ENCODE measurements at places on chromosomes 7 and 10.

DNA sequence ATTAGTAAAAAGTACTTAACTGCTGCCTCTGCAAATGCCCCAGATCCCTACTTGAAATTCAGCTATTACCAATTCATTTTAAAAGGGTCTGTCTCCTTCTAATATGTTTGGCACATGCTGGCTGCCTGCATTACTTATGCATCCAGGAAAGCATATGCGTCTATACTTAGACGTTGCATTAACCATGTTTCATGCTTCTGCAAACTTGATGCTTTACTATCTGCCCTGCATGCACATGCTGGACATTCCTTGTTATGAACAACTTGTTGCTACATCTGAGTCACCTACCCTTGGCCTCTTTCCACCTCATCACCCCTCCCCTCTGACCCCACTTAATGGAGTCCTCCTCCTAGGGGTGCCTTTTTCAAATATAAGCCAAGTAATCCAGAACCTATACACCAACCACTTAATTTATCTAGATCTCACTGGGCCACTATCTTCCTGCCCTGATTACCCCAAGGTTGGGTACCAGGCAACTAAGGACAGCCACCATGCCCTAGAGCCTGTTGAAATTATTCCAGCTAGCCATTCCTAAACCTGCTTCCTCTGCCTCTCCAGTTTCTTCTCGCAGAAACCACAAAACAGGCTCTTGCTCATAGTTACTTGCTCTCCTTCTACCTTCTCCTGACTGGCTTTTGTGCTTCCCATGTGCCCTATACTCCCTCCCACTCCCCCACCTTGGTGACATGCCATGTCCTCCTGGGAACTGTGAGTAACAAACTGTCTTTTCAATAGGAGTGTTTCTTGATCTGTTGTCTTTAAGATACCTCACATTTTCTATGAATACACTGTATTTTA, 1187.9 kb downstream of the REEP3 start:
- H3K4me1 ChIP-seq, result no peaks in the 10 kb centered on the region
- no peak overlapping the region for H3K4me3 ChIP-seq
- H3K36me3 ChIP-seq, result no peaks in the 10 kb centered on the region
- no peaks in the 10 kb centered on the region for H3K27me3 ChIP-seq
- DNase-seq, result no peak

- H3K27ac ChIP-seq, result no peak overlapping the region
- peak overlapping the region; percentile 73 for H3K4me3 ChIP-seq
- DNase-seq, result no peak
- peaks cover 5% of the 10 kb centered on the region for H3K36me3 ChIP-seq
Observed at GRCh38 chr7:23469150-23469960, 936 bp downstream of the IGF2BP3 start.

- peaks cover 36% of the 10 kb centered on the region for H3K36me3 ChIP-seq
- peak overlapping the region; percentile 23 for H3K27ac ChIP-seq
- H3K4me3 ChIP-seq, result no peak overlapping the region
- H3K4me1 ChIP-seq, result peaks cover 25% of the 10 kb centered on the region
Observed at GRCh38 chr10:103373544-103373943, 5.8 kb downstream of the TAF5 start.

- H3K36me3 ChIP-seq, result peaks cover 53% of the 10 kb centered on the region
- H3K27me3 ChIP-seq, result no peaks in the 10 kb centered on the region
- no peaks in the 10 kb centered on the region for H3K4me1 ChIP-seq
- H3K27ac ChIP-seq, result no peak overlapping the region
Observed at GRCh38 chr10:3150961-3151360, 21.6 kb downstream of the PITRM1 start.

- H3K4me1 ChIP-seq, result no peaks in the 10 kb centered on the region
- no peak for DNase-seq
- H3K27me3 ChIP-seq, result peaks cover 14% of the 10 kb centered on the region
- H3K4me3 ChIP-seq, result no peak overlapping the region
- no peaks in the 10 kb centered on the region for H3K36me3 ChIP-seq
- no peak overlapping the region for H3K27ac ChIP-seq
Observed at GRCh38 chr10:27663621-27664020, 82.0 kb downstream of the MKX start.

DNA sequence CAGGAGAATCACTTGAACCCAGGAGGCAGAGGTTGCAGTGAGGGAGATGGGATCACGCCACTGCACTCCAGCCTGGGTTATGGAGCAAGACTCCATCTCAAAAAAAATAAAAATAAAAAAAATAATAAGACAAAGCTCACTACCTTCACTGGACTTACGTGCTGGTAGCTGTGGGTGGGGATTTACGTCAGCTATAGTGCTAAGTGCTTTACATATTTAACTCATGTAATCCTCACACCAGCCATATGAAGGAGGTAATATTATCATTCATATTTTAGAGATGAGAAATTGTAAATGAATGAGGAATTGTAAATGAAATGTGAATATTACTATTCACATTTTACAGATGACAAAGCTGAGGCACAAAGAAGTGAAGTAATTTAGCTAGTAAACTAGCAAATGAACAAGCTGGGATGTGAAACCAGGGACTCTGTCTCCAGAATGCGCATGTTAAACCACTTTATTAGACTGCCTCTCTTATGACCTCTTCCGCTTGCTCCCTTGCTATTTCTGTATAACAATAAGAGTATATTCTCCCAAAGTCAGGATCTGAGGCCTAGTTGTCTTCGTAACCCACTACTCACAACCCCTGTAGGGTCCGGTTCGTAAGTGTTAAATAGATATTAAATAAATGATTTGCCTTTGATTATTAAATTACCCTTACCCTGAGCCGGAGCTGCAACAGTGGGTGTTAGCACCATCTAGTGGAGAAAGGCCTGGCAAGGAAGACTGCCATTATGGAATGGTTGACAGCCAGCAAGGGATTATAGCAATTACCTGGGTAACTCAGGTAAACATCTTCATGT, 70.2 kb downstream of the HTR7 start:
- no peak overlapping the region for H3K4me3 ChIP-seq
- peak; percentile 22 for DNase-seq
- H3K27ac ChIP-seq, result no peak overlapping the region
- no peaks in the 10 kb centered on the region for H3K36me3 ChIP-seq

DNA sequence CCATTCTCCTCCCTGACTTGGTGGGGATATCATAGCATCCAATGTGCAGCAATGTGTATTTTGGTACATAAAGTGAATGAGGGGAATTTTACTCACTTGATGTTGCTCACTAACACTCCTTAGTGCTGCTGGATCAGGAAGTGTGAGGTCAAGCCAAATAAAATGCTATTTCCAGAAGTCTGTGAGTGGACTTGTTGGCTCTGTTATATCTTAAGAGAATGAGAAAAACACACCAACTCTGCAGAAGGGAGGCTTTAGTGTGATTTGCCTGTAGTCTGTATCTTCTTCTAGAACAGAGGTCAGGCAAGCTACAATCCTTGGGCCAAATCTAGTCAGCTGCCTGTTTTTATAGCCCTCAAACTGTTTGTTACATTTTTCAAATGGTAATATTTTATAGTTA, 154.3 kb downstream of the POLR1F start:
- no peak overlapping the region for H3K4me3 ChIP-seq
- no peak for DNase-seq
- no peaks in the 10 kb centered on the region for H3K4me1 ChIP-seq
- no peaks in the 10 kb centered on the region for H3K36me3 ChIP-seq
- H3K27ac ChIP-seq, result no peak overlapping the region
- no peaks in the 10 kb centered on the region for H3K27me3 ChIP-seq

- H3K36me3 ChIP-seq, result peaks cover 60% of the 10 kb centered on the region
- no peaks in the 10 kb centered on the region for H3K4me1 ChIP-seq
- H3K27ac ChIP-seq, result no peak overlapping the region
- H3K27me3 ChIP-seq, result no peaks in the 10 kb centered on the region
Observed at GRCh38 chr7:73503229-73503628, 18.9 kb downstream of the BAZ1B start.

All from activated CD8-positive, alpha-beta T cell treated with anti-CD3 and anti-CD28 coated beads, Interleukin-2, amount 10 ng/mL, durations not matched to agents 7 days and 5 days (primary cell).